ENCODE measurements at places on chromosomes 6 and 20.

DNA sequence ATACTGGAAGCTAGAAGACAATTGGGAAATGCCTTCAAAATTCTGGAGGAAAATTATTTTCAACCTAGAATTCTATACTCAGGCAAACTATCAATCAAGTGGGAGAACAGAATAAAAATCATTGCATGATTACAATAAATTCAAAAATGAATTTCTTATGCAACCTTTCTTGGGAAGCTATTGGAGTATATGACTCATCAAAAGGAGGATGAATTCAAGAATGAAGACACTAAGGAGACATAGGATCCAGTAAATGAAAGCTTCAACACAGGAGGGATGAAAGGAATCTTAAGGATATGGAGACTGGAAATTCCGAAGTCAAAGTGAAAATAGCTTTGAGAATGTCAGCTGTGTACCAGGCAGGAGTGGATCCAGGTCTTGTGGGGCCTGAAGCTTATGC lies 12.6 kb upstream of the UBR2 start:
- no peak for DNase-seq

DNA sequence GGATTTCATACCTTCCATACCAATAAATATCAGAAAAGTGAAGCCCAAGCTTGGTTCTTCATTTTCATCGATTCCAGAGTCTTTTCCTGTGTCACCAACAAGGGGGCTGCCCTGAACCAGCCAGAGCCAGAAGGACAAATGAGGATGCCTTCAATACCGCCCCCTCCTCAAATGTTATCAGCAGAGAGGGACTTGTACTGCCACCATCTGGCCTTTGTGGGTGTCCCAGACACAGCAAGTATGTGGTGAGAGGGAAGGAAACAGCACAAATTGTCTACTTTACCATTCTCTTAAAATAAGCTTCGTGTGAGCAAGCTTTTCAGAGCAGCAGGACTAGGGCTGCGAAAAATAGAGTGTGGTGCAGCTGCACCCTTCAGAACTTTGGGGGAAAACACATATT lies 165.3 kb downstream of the SOBP start:
- no peak for DNase-seq

DNA sequence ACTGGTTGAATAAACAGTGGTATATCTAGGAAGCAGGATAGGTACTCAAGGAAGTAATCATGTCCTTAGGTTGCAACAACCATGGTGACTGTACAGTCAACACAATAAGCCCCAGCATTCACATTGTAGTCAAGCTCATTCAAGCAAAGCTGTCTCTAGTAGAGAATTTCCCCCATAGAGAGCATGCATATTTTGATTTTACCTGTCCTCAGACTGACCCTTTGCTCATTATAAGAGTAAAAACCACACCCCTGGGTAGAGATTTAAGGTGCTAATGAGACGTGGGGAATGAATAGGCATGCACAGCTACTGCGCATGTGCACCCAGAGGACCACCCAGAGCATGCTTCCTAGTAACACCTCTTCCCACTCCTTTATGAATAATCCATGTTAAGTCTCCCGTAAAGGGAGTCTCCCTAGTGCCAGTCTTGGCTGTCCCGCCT lies 6.1 kb upstream of the RNF8 start:
- no peak for DNase-seq

DNA sequence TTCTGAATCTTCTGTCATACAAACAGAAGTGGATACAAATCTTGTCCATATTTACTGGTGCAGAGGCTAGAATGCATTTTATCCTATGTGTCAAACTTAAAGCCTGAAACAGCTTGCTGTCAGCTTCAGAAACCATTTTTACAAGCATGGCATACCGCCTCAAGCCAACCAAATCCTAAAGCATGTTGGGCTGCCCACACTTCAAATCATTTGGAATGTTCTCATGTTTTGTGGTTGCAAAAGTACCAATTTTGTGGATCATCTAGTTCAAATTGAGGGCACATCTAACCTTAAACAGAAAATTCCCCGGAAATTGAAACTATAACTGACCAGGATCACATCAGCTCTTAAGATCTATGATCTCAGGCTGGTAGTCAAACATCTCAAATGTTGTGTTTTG lies 3.2 kb downstream of the GPR63 start:
- no peak for DNase-seq

GRCh38 chr20:63178889-63179686 lies 36.8 kb downstream of the YTHDF1 start:
- peak; percentile 77 for DNase-seq

GRCh38 chr6:149026530-149026942 lies 279.7 kb downstream of the UST start:
- no peak for DNase-seq

GRCh38 chr6:145787688-145788087 lies 26.9 kb downstream of the FBXO30 start:
- DNase-seq = no peak

DNA sequence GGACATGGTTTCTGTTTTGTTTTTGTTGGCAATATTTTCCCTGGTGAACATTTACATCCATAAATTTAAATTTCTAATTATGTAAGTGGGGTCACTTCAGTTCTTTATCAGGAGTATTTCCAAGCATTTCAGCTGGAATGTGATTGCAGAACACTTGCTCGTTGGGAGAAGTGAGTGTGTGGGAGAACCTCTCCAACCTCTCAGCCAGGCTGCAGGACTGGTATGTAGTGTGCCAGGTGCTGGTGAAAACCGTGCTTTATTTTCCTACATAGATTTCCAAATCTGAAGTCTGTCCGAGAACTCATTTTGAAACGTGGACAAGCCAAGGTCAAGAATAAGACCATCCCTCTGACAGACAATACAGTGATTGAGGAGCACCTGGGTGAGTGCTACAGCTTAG lies 6.3 kb downstream of the RPL7L1 start:
- no peak for DNase-seq

GRCh38 chr6:347951-348859 lies 43.3 kb upstream of the IRF4 start:
- DNase-seq = no peak

DNA sequence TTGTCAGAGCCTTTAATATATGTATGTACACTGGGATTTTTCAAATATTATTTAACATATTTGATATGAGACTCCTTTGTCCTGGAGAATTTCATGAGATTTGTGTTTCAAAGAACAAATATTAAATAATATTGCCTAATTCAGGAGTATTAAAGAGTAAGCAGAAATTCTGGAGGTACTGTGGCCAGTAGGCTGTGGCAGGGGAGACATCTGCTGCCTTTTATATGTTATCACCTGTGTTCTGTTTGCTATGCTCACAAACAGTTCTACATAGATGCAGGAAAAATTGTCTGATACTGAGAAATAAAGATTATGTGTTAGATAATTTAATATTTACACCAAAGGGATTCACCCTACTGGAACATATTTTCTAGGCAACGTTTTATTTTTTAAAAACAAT lies 395.4 kb upstream of the SLC35B3 start:
- no peak for DNase-seq

DNA sequence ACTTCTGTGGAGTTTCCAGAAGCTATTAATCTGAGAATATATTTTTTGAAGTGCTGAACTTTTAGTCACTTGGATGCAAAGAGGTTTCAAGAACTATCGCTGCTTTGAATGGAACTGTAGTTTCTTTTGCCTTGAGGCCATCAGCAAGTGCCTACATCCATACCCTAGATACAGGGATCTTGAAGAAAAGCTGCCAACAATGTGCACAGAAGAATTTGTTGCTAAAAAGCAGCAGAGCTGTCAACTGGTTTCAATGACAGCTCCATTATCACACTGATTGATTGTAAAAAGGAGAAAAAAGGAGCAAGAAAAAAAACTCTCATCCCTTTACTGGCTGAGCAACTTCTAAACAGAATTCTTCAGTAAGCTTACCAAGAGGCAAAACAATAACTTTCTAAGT lies 251.0 kb upstream of the NRSN1 start:
- DNase-seq = no peak

DNA sequence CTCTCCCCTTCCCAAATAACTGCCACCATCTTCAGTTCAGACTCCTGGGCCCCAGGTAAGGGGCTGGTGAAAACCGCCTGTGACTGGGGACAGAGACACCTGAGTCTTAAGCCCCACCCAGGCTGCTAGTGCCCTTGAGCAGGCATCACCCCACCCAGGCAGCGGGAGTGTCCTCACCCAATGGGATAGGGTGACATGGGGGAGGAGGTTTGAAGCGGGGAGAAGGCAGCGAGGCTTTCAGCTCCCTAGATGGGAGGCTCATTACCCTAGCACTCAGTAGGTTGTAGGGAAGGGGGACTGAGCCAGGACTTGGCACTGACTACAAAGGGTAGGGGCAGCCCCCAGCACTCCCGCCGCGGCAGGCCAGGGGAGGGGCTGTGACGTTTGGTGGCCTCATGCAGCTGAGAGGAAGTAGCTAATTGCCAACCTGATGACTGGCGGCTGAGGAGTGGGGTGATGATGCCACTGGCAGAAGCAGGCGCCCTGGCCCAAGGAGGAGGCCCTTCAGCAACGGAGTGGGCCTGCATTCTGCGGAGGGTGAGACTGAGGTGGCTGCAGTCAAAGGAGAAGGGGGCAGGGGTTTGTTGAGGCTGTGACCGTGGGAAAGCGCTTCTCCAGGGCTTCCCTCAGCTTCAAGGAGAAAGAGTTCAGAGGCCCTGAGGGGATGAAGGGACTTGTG lies 126.9 kb downstream of the MRPL14 start:
- no peak for DNase-seq

GRCh38 chr6:753486-753885 lies 60.5 kb upstream of the EXOC2 start:
- DNase-seq = no peak

DNA sequence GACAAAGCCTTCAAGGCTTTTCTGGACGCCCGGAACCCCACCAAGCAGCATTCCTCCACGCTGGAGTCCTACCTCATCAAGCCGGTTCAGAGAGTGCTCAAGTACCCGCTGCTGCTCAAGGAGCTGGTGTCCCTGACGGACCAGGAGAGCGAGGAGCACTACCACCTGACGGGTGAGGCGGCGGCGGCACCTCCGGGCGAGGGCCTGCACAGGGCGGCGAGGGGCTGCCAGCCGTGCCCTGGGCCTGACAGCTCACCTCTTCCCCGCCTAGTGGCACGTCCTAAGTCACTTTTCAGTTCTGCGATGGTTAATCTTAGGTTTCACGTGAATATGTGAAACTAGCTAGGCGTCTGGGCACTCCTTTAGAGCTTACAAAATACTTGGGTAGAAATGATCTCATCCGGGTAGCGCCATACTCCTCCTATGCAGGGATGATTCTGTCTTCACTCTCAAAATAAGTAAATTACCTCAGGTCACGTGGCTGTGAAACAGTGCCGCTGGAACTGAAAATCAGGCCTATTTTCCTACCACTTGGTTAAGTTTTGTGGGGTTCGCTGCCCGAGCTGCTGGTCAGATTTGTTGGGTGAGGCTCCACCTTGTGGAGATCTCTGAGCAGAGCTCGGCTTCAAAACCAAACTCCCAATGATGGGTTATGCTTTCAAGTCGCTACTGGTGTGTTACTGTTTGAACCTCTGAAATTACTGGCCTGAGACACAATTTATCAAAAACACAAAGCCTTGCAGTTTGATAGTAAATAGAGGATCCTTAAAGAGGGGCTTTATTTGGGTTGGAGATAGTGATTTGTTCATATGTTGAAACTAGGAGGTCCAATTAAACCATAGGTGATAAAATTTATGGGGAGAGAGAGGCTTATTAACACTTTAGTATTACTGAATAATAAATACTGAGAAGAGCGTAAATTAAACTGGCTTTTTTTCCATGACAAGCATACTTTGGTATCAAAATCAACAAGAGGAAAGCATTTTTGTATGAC lies 15.5 kb upstream of the CLDN20 start:
- peak; percentile 80 for DNase-seq

DNA sequence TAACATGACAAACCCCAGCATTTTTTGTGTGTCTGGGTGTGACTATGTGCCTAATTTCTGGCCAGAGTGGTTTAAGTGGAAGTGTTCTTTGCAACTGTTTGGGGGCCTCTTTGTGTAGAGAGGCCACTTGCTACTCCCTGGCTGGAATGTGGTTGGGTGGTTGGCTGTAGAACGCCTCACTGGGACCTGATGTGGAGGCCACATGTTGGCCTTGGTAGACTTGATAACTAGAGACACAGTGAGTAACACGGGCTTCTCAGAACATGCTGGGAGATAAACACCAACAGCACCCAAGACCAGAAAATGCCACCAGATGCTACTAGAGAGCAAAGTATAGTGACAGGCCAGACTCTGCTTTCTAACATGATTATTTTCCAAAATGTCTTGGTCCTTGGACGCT lies 111.2 kb upstream of the ZFP64 start:
- no peak for DNase-seq
